ENCODE measurements at places on chromosomes 4 and X.

DNA sequence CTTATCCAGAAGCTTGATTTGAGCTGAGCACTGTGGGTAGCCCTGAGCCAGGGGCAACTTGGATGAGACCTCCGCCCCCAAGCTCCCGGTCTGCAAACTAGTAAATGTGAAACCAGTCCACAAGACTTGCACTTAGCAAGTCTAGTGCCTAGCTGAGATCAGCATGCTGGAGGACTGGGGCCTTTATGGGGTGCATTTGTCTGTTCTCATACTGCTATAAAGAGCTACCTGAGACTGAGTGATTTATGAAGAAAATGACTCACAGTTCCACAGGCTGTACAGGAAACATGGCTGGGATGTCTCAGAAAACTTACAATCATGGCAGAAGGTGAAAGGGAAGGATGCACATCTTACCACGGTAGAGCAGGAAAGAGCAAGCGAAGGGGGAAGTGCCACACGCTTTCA is 42.1 kb upstream of the HOPX start:
- no peak for DNase-seq

GRCh38 chr4:101332424-101332823 is 14.9 kb downstream of the PPP3CA start:
- DNase-seq: no peak

GRCh38 chr4:168421055-168421454 is 59.2 kb downstream of the DDX60L start:
- no peak for DNase-seq

GRCh38 chr4:122541996-122542395 is 78.9 kb downstream of the IL21 start:
- no peak for DNase-seq

- DNase-seq: no peak
These were observed 87.7 kb upstream of the EFHC2 start for GRCh38 chrX:44431194-44431593.

DNA sequence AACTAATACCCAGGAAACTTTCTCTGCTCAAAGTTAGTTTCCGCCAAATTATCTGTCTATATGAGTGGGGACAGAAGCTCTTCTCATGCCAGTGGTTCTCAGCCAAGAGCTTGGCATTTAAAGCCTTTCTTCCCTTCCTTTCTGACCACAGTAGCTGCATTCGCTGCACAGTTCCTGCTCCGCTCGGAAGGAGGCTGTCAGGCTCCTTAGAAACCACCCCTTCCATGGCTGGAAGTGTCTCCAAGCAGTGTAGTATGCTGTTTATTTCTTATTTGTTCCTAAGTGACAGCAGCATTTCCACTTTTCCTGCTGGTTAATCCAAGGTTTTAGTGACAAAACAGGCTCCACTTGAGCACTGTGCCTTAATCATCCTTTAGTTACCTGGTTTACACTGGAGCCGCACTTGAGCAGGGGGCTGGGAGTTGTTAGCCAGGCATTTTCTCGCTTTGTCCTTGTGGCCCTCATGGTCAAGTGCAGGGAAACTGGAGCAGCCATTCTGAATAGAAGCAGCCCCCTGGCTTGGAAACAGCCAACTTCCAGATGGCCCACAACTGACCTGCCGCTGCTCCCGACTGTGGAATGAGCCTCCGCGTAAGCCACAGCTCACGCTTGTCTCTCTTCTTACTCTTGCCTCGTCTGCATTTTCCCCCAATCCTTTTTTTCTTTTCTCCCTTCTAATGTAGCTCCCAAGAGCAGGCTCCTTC is 739.4 kb upstream of the TENM3 start:
- no peak for DNase-seq

Measured in hypothalamus (tissue), 51 donors.